ENCODE measurements at places on chromosomes 5 and 9. TPM values are rescaled to one million over a fixed set of nuclear protein-coding genes. Genes with fewer than 3 reads are reported as not detected.
A peak's percentile ranks its signal among the peaks of the same experiment; 100 is the strongest.

NLN gene
- 38.4 TPM for total RNA-seq

NRG2 gene
- not detected for total RNA-seq

DNA sequence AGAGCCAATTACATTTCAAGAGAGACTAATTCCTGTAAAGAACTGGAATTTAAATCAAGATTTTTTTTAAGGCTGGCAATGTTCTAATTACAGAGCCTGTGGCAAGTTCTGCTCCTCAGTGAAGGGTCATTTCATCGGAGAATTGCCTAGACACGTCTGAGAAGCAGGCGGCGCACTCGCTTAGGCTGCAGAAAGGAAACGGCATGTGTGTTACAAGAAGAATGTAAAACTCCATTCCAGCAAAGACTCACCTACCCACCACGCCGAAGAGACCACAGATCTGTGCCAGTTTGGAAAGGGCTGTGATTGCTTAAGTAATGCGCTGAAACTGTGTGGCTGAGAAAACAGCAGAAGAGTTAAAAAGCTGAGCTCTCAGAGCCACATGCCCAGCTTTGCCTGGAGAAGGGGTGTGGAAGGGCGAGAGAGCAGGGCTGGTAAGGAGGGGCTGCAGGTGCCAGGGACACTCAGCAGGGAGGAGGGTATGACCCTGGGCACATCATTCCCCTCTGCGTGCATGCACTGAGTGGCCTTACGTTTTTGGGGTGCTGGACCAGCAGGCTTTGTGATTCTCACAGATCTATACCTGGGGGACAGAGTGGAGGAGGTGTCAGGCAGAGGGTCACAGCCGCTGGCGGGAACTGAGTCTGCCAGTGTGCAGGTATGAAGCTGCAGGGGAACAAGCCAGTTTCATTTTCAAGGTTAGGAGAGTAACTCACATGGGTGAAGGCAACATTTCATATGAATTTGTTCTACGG lies 17.8 kb upstream of the SLC25A51 start:
- DNase-seq = no peak
- no peak overlapping the region for H3K27ac ChIP-seq
- H3K4me3 ChIP-seq = no peak overlapping the region
- H3K4me1 ChIP-seq = peaks cover 2% of the 10 kb centered on the region
- H3K27me3 ChIP-seq = no peaks in the 10 kb centered on the region
- H3K36me3 ChIP-seq = no peaks in the 10 kb centered on the region

GRCh38 chr9:86369810-86370209 lies 15.6 kb upstream of the TUT7 start:
- H3K4me1 ChIP-seq = no peaks in the 10 kb centered on the region
- H3K27ac ChIP-seq = no peak overlapping the region
- H3K4me3 ChIP-seq = no peak overlapping the region
- peaks cover 9% of the 10 kb centered on the region for H3K36me3 ChIP-seq
- H3K27me3 ChIP-seq = peaks cover 8% of the 10 kb centered on the region

DNA sequence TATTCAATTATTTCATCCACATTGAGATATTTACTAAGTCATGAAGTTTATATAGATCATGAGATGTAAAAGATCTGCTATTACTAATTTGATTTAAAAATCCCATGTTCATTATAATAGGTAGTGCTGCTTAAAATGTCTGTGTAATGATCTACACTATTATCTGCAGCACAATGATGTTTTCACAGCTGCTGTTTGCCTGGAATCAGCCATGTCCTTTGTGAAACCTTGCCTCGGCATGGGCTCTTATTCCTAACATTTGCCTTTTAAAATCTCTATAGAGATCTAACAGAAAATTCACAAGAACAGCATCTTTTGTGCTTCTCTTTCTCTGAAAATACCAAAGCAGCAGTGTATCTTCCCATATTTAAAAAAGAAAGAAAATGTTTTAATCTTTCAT lies 444.6 kb downstream of the PTPRD start:
- no peaks in the 10 kb centered on the region for H3K4me1 ChIP-seq
- no peak overlapping the region for H3K27ac ChIP-seq
- DNase-seq = no peak
- no peak overlapping the region for H3K4me3 ChIP-seq
- H3K27me3 ChIP-seq = no peaks in the 10 kb centered on the region

GRCh38 chr9:91395553-91396471 lies 27.8 kb downstream of the NFIL3 start:
- DNase-seq = peak; percentile 45
- peak overlapping the region; percentile 28 for H3K4me3 ChIP-seq
- H3K36me3 ChIP-seq = no peaks in the 10 kb centered on the region
- peaks cover 16% of the 10 kb centered on the region for H3K4me1 ChIP-seq

DNA sequence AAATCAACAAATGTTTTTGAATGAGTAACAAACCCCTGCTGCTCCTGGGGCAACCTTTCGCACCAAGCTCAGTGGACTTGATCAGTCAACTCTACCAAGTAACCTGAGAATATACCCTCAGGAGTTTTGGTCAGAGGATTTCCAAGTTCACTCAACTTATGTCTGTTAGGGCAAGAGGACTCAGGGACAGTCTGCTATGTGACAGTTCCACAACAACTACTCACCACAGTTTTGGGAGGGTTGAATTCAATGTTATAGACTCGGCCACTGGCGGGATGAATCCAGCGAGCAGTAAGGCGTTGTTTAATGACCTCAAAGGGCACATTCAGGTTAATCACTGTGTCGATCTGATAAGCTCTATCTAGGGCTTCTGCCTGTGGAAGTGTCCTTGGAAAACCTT lies 22.1 kb downstream of the AK3 start:
- H3K27ac ChIP-seq = no peak overlapping the region
- H3K4me3 ChIP-seq = no peak overlapping the region
- H3K4me1 ChIP-seq = no peaks in the 10 kb centered on the region

DNA sequence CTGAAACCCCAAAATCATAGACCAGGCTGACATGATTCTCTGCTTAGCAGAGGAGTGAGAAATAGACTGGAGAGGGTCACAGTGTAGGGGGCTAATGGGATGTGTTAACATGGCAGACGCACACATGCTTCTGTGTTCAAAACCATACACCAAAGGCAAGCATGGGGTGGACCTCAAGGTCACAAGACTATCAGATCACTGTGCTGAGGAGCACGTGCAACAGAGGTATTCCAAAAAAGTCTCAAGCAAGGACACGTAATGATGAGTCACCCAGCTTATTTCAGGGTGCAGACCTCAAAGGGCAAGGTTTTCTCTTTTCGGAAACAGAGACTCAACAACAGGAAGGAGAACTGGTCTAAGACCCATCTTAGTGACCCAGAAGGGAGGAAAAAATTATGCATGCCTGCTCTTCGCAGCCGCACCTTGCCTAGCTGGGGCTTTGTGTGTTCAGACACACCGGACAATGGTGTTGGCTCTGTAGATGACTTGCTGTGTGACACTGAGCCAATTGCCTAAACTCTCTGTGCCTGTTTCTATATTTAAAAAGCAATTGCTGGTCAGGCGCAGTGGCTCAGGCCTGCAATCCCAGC lies 20.3 kb downstream of the WHRN start:
- peak overlapping the region; percentile 83 for H3K27ac ChIP-seq
- no peak overlapping the region for H3K4me3 ChIP-seq
- no peaks in the 10 kb centered on the region for H3K27me3 ChIP-seq
- DNase-seq = peak; percentile 72
- no peaks in the 10 kb centered on the region for H3K36me3 ChIP-seq

- H3K36me3 ChIP-seq = peaks cover 37% of the 10 kb centered on the region
- peak; percentile 97 for DNase-seq
- H3K27ac ChIP-seq = peak overlapping the region; percentile 98
- H3K4me1 ChIP-seq = peaks cover 33% of the 10 kb centered on the region
- no peaks in the 10 kb centered on the region for H3K27me3 ChIP-seq
Measured at GRCh38 chr5:392431-392988, 50.5 kb upstream of the EXOC3 start.

GRCh38 chr5:150738862-150739261 lies 20.0 kb downstream of the DCTN4 start:
- H3K4me1 ChIP-seq = peaks cover 84% of the 10 kb centered on the region
- H3K4me3 ChIP-seq = no peak overlapping the region
- peak overlapping the region; percentile 28 for H3K27ac ChIP-seq
- DNase-seq = no peak
- peaks cover 72% of the 10 kb centered on the region for H3K36me3 ChIP-seq

DNA sequence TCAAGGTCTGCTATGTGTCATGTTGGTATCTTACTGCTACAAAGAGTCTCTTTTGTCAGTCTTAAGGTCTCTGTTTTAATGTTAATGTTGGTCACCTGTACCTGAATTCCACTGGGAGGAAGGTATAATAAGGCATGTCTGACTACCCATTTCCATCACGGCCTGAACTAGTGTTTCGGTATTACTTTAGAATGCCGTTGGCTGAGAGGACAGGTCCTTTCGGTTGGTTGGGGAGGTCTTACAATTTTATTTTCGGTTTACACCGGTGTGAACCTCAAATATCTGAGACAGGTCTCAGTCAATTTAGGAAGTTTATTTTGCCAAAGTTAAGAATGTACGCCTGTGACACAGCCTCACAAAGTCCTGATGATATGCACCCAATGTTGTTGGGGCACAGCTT lies 154.9 kb upstream of the ABCA1 start:
- H3K4me1 ChIP-seq = no peaks in the 10 kb centered on the region
- H3K36me3 ChIP-seq = no peaks in the 10 kb centered on the region
- no peak for DNase-seq
- no peak overlapping the region for H3K27ac ChIP-seq
- H3K27me3 ChIP-seq = no peaks in the 10 kb centered on the region
- H3K4me3 ChIP-seq = no peak overlapping the region

DNA sequence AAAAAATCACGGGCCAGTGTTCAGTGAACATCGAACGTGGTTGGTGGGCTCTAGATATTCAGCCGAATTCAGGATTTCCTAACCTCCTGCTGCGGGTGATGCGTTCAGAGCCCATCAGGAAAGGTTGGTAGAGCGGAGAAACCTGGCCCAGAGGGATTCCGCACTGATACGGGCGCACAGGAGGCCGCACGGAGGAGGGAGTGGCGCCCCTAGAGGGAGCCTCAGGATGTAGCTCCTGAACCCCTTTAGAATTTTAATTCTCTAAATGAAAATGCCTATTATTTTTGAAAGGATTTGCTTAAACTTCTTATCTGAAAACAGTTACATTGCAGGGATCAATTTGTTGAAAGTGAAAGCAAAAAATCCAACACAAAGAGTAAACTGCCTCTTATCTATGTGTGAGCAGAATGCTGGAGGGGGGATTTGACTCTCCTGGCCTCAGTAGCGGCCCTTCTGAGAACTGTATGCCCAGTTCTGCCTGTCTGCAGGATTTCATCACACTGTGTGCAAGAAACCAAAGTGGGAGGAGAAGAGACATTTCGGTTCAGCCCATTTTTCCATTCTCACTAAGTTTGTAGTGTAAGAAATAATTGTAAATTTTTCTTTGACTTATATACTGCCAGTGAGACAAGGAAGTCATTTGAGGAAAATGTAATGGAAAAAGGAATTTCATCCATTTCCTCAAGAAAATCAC lies 75.9 kb downstream of the TENT4A start:
- no peak overlapping the region for H3K27ac ChIP-seq
- H3K36me3 ChIP-seq = no peaks in the 10 kb centered on the region
- no peak overlapping the region for H3K4me3 ChIP-seq

DNA sequence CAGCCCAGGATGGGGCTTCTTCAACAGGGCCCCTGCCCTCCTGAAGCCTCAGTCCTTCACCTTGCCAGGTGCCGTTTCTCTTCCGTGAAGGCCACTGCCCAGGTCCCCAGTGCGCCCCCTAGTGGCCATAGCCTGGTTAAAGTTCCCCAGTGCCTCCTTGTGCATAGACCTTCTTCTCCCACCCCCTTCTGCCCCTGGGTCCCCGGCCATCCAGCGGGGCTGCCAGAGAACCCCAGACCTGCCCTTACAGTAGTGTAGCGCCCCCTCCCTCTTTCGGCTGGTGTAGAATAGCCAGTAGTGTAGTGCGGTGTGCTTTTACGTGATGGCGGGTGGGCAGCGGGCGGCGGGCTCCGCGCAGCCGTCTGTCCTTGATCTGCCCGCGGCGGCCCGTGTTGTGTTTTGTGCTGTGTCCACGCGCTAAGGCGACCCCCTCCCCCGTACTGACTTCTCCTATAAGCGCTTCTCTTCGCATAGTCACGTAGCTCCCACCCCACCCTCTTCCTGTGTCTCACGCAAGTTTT lies 23.6 kb downstream of the PCDHGC5 start:
- H3K4me1 ChIP-seq = peaks cover 43% of the 10 kb centered on the region
- no peaks in the 10 kb centered on the region for H3K27me3 ChIP-seq
- H3K27ac ChIP-seq = peak overlapping the region; percentile 84

DNA sequence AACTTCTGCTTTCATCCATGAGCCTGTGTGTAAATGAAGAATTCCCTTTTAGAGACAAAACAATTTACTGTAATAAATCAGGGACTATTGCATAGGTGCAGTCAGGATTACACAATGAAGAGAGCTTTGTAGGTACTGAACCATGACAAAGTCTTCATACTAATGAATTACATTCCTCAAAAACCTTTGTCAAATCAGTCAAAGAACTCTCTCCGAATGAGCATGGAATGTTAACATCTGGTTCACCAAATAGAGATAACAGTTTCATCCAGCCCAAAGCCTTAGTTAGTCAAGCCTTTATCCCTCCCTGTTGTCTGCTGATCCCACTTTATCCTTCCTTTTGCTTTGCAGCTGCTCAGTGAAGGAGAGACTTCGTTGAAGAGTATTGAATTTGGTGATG lies 62.9 kb upstream of the DMRTA1 start:
- H3K4me3 ChIP-seq = no peak overlapping the region
- no peak overlapping the region for H3K27ac ChIP-seq
- no peaks in the 10 kb centered on the region for H3K36me3 ChIP-seq
- H3K4me1 ChIP-seq = no peaks in the 10 kb centered on the region
- DNase-seq = no peak
- no peaks in the 10 kb centered on the region for H3K27me3 ChIP-seq

SPAAR gene
- not detected for total RNA-seq

GRCh38 chr9:126702151-126703001 lies 88.6 kb downstream of the LMX1B start:
- DNase-seq = peak; percentile 64
- H3K27me3 ChIP-seq = peaks cover 19% of the 10 kb centered on the region
- H3K4me3 ChIP-seq = no peak overlapping the region
- H3K4me1 ChIP-seq = peaks cover 14% of the 10 kb centered on the region
- H3K36me3 ChIP-seq = no peaks in the 10 kb centered on the region

GRCh38 chr9:119537138-119537537 lies 167.9 kb upstream of the BRINP1 start:
- no peaks in the 10 kb centered on the region for H3K4me1 ChIP-seq
- no peak overlapping the region for H3K4me3 ChIP-seq
- H3K27me3 ChIP-seq = peaks cover 1% of the 10 kb centered on the region
- H3K36me3 ChIP-seq = no peaks in the 10 kb centered on the region

GRCh38 chr5:109143031-109143430 lies 266.7 kb downstream of the PJA2 start:
- no peak overlapping the region for H3K27ac ChIP-seq
- H3K27me3 ChIP-seq = no peaks in the 10 kb centered on the region
- no peak overlapping the region for H3K4me3 ChIP-seq
- no peak for DNase-seq
- H3K4me1 ChIP-seq = no peaks in the 10 kb centered on the region

INPP5E gene
- 12.0 TPM for total RNA-seq

- H3K4me3 ChIP-seq = no peak overlapping the region
- no peak for DNase-seq
- H3K27ac ChIP-seq = no peak overlapping the region
- no peaks in the 10 kb centered on the region for H3K27me3 ChIP-seq
- no peaks in the 10 kb centered on the region for H3K4me1 ChIP-seq
- no peaks in the 10 kb centered on the region for H3K36me3 ChIP-seq
Measured at GRCh38 chr9:16653491-16654399, 216.7 kb downstream of the BNC2 start.
